NCI-H748 treated with DMSO at 0.1 percent for 48 hours (cell line): ENCODE measurements at places on chromosomes 16 and 17.

- DNase-seq = no peak
These were observed 96.2 kb upstream of the DNAH17 start for GRCh38 chr17:78673395-78673794.

DNA sequence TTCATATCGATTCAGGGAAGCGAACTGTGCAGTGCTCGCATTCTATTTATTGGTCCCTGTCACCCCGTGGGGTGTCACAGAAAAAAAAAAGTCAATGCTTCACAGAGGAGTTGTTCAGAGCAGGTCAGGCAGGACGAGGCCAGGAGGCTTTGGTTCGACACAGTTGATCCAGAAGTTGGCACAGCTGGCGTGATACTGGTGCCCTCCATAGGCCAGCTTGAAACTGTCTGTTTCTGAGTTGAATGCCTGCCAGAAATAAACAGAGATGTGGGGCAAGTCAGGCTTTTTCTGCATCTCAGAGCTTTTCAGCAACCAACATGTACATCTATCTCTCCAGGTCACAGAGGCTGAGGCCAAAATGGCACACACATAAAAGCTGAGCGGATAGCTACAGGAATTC lies 29.1 kb downstream of the DUSP14 start:
- no peak for DNase-seq

- DNase-seq = no peak
These were observed 157.0 kb upstream of the SOX9 start for GRCh38 chr17:71963791-71964190.

GRCh38 chr16:29124828-29125227 lies 140.0 kb downstream of the LAT start:
- DNase-seq = no peak

DNA sequence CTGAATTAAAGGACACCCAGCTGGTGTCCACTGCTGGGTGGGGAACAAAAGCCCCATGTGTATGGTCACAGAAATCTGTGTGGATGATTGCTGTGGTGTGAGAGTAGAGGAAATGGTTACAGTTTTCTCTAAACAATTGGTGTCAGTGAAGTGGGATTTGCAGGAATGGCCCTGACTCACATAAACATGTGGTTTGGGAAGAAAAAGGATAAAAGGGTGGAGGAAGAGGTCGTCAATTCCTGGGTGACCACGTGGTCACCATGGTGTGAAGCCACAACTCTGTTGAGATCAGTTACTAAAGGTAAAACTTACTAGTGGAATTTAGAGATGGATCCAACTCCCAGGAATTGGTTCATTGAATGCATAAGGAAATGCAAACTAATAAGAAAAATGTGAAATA lies 3.6 kb upstream of the TUBG2 start:
- DNase-seq = no peak

DNA sequence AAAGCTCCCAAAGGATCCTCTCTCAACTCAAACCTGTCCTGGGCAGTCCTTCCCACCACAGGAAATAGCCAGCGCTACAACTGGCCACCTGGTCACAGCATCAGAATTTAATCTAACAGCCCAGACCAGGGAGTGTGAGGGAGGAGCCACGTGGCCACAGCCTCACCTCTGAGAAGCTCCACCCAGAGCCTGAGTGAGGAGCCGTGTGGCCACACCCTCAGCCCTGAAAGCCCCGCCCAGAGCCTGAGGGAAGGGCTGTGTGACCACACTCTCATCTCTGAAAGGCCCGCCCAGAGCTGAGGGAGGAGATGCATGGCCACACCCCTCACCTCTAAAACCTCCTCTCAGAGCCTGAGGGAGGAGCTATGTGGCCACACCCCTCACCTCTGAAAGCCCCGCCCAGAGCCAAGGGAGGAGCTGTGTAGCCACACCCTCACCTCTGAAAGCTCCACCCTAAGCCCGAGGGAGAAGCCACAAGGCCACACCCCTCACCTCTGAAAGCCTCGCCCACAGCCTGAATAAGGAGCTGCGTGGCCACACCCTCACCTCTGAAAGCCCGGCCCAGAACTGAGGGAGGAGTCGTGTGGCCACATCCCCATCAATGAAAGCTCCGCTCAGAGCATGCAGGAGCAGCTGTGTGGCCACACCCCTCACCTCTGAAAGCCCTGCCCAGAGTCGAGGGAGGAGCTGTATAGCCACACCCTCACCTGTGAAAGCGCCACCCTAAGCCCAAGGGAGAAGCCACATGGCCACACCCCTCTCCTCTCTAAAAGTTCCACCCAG lies 28.6 kb downstream of the SLC38A8 start:
- peak; percentile 88 for DNase-seq

- peak; percentile 45 for DNase-seq
These were observed at the start of gene HSPB9 for GRCh38 chr17:42122371-42123303. Gene HSPB9, plus strand, starts transcription at chr17:42122804. Its CDS starts 47 bp downstream, at chr17:42122851.

- DNase-seq = no peak
These were observed 5.7 kb downstream of the MMP15 start for GRCh38 chr16:58031016-58031800.

DNA sequence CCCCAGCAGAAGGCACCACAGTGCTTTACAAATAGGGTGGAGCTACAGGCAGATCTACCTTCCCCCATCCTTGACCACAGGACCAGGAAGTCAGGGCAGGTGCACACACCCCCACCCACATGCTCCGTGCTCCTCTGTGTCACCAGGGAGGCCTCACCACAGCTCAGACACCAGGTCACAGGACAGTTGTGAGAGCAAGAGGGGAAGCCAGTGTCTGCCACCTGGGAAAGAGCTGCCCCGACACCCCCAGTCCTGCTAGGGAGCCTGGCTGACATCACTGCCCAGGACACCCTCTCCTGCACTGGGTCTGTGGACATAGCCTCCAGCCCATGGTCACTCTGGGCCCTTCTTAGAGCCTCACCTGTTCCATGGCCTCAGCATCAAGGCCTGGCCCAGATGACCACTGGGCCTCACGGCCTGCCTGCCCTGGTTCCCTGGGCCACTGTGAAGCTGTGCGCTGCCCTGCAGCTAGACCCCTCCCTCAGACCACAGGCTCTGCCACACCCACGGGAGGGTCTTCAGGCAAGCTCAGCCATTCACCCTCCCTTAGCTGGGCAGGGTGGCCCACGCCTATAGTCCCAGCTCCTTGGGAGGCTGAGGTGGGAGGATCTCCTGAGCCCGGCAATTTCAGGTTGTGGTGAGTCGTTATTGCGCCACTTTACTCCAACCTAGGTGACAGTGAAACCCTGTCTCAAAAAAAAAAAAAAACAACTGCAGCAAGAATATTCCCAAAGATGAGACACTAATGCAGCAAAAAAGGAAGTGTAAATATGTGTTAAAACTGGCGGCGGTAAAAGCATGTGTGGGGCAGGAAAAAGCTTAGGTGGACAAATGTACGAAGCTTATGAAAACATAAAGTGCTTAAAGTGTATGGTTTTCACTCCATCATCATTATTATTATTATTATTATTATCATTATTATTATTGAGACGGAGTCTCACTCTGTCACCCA lies 14.2 kb downstream of the POLR3K start:
- DNase-seq = no peak

GRCh38 chr17:79053251-79053925 lies 21.2 kb upstream of the ENGASE start:
- no peak for DNase-seq

DNA sequence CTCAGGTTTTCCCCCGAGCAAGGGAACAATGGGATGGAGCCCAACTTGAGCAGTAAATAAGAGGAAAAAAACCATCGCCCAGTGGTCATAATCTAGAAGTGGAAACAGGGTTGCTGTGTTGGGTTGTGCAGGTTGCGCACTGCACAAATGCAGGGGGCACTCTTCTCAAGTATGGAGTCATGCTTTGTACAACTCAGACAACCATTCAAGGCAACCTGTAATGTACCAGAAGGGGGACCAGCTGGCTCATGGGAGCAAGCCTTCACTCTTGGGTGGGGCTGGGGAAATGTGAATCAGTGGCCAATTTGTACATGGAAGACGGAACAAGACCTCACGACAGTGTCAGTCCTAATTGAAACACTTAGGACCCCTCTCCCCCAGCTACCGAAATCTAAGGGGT lies 23.9 kb upstream of the LITAF start:
- no peak for DNase-seq

GRCh38 chr17:42512733-42513251 lies 23.2 kb upstream of the NAGLU start:
- DNase-seq = no peak

DNA sequence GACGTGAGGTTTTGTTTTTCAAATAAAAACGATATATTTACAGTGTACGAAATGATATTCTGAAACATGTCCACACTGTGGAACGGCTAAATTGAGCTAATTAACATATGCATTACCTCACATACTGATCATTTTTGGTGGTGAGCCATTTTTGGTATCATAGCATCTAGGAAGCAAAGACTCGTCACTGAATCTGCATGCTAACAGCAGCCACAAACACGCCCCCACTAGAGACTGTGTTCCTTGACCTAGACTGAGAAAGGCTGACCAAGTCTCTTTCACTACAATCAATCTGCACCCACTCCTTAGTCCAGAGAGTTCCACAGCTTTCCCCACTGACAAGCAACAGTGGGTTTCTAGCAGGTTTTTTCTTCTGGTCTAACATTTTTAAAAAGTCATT lies 29.5 kb downstream of the NPLOC4 start:
- DNase-seq = no peak

GRCh38 chr17:6524520-6524919 lies 31.8 kb downstream of the PITPNM3 start:
- no peak for DNase-seq

DNA sequence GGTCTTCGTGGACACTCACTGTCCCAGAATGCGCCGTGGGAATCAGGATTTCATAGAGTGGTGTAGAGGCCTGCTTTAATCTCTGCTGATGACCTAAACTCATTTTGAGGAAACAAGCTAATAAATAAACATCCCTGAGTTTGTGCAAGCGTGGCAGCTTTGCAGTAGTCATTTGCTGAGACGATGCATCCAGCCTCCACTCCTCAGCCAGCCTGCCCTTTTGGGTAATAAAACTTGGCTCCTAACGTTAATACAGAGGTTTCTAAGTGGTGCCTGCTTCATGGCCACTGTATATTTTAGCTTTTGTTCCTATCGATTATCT lies 1.3 kb downstream of the DGKE start:
- no peak for DNase-seq

DNA sequence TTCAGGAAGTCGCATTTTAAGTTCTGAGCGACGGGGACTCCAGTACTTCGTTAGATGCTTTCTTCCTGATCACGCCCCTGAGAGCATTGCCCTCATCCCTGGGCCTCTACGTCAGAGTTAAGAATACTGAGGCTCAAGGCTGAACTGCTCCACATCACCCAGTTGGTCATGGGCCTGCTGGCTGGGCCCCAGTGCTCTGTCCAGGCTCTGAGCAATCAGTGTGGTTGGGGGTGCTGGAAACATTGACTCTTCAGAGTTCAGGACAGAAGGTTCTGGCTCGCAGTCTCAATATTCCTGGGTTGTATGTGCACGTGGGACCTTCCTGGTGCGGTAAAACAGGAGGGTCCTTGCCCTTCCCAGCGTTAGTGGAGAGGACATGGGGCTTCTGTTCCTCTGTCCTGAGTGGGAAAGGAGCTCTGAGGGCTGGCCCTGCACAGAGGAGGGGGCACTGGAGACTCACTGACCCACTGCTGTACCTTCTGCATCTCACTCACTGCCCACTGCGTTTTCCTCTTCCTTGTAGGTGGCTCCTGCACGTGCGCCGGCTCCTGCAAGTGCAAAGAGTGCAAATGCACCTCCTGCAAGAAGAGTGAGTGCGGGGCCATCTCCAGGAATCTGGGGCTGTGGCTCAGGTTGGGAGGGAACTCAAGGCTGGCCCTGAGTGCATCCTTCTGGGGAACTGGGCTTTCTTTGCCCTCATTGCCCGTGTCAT lies 518 bp downstream of the MT1E start:
- DNase-seq = no peak

DNA sequence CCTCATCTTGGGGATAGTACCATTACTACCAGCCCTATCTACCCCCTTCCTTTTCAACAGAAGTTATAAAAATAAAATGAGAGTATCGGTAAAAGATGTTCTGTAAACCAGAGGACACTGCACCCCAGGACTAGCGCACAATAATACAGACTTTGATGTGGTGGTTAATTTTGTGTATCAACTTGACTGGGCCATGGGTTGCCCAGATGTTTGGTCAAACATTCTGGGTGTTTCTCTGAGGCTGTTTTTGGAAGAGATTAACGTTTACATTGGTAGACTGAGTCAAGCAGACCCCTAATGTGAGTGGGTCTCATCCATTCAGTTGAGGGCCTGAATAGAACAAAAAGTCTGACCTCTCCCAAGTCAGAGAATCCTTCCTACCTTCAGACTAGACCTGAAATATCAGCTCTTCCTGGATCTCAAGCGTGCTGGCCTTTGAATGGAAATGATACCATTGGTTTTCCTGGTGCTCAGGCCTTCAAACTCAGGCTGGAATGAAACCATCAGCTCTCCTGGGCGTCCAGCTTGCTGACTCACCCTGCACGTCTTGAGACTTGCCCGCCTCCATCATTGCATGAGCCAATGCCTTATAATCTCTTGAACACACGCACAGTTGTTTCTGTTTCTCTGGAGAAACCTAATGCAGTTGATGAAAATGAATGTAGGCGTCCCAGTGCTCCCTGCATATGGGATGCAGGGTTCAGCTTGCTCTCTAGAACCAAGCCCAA lies 10.1 kb downstream of the MRM1 start:
- DNase-seq = no peak

GRCh38 chr17:68602289-68602688 lies 1.1 kb upstream of the FAM20A start:
- no peak for DNase-seq

GRCh38 chr17:17884391-17885357 lies 47.9 kb upstream of the SREBF1 start:
- DNase-seq = no peak

- DNase-seq = no peak
These were observed 48.9 kb downstream of the VMP1 start for GRCh38 chr17:59756236-59756818.

DNA sequence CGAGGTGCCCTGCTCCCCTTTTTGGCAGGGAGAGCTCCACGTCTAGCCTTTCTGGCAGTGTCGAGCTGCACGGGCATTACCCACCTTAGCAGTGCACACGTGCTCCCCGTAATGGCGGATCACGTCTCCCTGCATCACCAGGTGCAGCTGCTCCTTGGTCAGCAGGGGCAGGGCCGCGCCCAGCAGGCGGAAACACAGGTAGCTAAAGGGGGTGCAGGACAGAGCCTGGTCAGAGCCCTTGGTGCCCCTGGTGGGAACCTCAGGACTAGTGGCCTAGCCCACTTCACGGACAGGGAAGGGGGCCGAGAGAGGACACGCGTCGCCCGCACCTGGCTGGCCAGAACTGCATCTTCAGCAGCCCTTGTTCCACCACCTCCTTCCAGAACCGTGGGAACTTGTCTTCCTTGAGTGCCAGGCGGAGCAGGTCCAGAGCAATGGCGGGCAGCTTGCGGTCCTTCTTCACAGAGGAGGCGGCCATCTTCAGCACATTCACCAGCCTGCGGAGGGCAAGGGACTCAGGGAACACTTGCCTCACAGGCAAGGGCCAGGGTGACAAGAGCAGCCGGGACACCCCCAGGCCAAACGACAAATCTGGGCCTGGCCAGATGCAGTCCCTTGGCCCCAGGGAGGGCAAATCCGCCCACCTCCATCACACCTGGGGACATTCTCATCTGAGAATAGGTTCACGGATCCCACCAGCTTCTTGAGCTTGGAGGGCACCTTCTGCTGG lies 3.2 kb downstream of the MYBBP1A start:
- DNase-seq = no peak
